CD4-positive, alpha-beta T cell treated with Interleukin-10 for 1 hour (primary cell): ENCODE measurements at places on chromosomes 7 and 10.
A peak's percentile ranks its signal among the peaks of the same experiment; 100 is the strongest.

- no peak for DNase-seq
Measured at GRCh38 chr7:879093-879492, 2.7 kb downstream of the GET4 start.

DNA sequence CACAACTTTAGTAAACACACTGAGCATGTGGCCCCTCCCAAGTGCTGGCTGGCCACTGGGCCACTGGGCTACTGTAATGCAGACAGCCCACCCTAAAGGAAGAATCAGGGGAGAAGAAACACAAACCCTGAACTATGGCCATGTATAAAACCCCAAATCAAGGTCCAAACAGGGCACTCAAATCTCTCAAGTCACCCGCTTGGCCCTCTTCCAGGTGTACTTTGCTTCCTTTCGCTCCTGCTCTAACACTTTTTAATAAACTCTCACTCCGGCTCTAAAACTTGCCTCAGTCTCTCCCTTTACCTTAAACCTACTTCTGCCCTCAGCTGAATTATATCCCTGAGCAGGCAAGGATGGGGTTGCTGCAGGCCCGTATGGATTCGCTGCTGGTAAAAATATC lies 72.6 kb downstream of the TPK1 start:
- no peak for DNase-seq

GRCh38 chr10:34644224-34644623 lies 170.9 kb downstream of the PARD3 start:
- DNase-seq = no peak

DNA sequence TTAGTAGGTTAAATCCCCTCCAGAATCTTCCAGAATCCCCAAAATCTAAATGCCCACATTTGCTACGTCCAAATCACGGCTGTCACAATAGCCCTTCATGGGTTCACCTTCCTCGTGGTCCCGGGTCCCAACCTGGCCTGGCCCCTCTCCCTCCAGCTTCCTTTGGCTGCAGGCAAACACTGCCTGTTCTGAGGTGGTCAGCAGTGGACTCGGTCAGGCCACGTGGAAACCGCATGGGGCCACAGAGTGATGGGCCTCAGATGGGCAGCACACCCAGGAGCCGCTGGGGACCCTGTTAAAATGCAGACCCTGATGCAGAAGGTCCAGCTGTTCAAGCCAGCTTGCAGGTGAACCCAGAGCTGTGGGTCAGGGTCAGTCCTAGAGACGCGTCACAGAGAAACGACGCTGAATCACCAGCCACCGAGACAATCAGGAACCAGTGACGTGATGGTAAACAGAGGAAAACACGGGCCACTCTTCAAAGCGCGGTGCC lies 588.6 kb downstream of the DNAJB6 start:
- no peak for DNase-seq

DNA sequence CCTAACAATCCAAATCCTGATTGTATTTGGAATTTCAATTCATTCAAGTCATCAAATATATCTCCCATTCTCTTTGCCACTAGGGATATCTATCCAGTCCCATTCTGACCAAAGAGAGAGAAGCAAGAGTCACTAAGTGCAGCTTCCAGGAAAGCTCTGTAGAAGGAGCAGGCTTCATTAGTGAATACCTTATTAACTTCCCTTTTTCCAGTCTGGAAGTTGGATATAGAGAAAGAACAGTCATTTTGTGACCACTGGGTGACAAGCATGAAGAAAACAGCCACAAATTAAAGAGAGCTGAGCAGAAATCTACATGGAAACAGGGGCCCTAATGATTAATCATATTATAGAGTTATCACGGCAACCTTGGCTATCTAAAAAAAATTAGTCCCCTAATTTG lies 190.7 kb upstream of the ADO start:
- DNase-seq = no peak

DNA sequence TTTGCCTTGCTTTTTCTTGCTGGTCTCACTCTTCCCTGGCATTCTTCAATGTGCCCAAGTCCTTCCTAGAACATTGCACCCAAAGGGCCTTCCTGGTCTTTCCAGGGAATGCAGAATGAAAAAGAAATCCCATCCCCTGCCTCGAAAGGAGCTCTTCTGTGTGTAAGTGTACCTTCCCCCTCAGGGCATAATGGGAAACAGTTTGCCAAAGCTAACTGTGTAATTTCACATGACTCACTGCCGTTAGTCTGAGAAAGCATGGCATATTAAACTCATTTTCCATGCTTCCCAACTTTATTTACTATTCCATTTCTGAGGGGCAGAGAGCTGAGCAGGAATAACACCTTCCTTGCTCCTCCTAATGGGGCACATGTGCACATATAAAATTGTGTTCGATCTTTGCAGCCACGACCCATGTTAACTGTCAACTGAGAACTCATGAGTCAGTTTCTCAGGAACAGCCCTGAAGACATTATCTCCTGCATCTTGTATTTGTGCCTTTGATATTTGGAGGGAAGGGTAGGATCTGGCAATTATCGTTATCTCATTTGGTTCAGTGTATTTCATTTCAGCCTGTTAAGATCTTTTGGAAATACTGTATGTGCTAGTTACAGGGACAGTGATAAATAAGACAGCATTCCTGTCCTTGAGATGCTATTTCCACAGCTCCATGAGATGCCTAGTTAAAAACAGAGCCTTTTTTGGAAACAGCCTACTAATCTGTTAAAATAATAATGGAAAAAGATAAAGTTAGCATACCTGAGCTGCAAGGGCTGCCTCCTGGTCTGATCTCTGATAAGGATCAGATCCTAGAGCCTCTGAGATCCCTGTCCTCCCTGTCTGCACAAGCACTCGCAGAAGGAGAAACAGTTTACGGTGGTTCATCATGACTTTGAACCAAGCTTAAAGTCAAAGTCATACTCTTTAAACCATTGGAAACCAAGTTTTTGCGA lies 42.3 kb downstream of the IKZF1 start:
- DNase-seq = no peak

- DNase-seq = no peak
Measured at GRCh38 chr7:86932038-86932512, 127.4 kb downstream of the ELAPOR2 start.

GRCh38 chr7:139808427-139808826 lies 20.6 kb upstream of the TBXAS1 start:
- no peak for DNase-seq

- DNase-seq = no peak
Measured at GRCh38 chr7:69537691-69538090, 60.6 kb upstream of the AUTS2 start.

GRCh38 chr7:2939193-2939885 lies 95.2 kb upstream of the GNA12 start:
- no peak for DNase-seq

DNA sequence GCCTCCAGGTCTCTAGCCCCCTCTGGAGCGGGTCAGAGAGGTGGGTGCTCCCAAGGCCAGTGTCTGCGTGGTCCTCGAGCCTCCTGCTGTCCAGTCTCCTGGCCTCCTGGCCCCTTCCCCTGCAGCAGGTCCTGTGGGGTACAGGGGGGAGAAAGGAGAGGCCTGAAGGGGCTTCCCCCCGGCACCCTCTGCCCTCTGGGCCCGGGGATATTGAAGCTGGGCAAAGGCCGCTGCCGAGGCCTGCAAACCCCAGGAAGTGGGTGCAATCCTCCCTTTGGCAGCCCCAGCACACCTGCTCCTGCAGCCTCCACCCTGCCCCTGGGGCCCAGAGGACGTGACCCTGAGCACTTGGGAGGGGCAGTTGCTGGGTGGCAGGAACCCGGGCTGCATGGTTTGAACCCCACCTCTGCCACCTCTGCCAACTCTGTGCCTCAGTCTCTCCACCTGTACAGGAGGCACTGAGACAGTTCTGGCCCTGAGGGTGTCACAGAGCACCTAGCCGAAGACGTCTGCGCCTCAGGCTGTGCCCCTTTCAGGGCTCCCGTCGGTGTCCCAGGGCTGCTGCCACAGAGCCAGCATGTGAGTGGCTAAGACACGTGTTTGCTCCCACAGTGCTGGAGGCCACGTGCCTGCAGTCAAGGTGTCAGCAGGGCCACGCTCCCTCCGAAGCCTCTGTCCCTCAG lies 59.1 kb upstream of the INPP5A start:
- DNase-seq = no peak

DNA sequence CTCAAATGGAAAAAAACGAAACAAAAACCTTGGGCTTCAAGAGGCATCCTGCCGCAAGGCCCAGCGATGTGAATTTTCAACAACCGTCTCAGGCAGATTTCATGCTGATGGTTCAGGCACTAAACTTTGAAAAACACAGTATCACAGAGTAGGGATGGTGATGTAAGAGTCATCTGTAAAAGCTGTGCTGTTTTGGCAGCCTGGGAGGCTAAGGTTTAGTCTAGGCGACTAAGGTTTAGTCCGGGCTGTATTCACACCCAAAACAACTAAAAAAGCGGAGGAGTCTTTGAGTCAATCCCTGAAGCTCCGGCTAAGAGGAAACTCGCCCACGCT lies 420 bp upstream of the MINPP1 start:
- DNase-seq = no peak

- no peak for DNase-seq
Measured at GRCh38 chr7:148670807-148671206, 27.9 kb upstream of the CUL1 start.

GRCh38 chr10:130498934-130499333 lies 362.7 kb downstream of the GLRX3 start:
- no peak for DNase-seq

- DNase-seq = no peak
Measured at GRCh38 chr7:1647961-1648672, 22.0 kb upstream of the ELFN1 start.

- DNase-seq = no peak
Measured at GRCh38 chr7:46744957-46745706, 824.1 kb upstream of the IGFBP3 start.

DNA sequence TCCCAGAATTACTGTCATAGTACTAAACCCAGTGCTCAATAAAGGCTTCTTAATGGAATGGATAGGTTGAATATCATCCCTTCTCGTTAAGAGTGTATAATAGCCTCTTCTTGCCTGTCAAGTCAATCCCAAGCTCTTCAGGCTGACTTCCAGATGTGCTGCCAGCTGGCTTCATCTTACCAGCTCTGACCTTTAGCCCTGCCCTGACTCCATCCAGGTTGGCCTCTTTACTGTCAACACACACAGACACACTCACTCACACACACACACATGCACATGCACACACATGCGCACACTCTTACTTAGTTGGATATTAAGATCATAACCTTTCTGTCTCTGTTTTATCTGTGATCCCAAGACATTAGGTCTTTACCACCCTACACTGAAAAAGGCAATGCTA lies 49.1 kb downstream of the ASB4 start:
- no peak for DNase-seq

- no peak for DNase-seq
Measured at GRCh38 chr10:86733260-86733671, 23.2 kb upstream of the BMPR1A start.

GRCh38 chr7:126449611-126450268 lies 803.0 kb downstream of the GRM8 start:
- DNase-seq = no peak

DNA sequence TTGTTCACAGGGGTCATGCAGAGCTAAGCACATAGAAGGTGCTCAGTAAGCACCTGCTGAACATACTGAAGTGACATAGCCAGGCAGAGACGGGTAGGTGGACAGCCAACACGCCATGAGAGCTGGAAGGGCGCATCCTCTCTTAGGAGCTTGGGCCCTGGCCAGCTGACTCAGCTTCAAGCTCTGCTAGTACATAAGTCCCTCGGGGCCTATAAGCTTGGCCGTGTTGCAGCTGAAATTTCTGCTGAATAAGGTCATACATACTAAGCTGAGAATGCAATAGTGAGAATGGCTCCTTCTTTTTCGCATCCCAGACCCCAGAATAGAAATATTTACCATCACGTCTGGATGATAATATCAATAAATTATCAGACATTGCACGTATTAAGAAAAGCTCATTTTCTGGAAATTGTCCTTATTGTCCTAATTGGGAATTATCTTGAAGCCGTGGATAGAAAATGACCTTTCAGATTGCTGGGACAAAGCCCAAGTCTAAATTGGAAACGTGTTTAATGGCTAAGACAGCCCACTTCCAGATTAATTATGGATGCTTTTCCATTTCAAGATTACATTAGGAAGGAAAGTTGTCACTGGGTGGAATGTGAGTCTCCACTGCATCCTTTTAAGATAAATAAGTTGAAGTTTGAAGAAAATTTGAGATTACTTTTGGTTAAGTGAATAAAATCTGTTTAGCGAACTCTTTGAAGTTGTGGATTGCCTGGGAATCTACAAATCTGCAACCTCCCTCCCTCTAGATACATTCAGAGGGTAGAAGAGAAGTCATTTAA lies 287.1 kb upstream of the C7orf33 start:
- no peak for DNase-seq

DNA sequence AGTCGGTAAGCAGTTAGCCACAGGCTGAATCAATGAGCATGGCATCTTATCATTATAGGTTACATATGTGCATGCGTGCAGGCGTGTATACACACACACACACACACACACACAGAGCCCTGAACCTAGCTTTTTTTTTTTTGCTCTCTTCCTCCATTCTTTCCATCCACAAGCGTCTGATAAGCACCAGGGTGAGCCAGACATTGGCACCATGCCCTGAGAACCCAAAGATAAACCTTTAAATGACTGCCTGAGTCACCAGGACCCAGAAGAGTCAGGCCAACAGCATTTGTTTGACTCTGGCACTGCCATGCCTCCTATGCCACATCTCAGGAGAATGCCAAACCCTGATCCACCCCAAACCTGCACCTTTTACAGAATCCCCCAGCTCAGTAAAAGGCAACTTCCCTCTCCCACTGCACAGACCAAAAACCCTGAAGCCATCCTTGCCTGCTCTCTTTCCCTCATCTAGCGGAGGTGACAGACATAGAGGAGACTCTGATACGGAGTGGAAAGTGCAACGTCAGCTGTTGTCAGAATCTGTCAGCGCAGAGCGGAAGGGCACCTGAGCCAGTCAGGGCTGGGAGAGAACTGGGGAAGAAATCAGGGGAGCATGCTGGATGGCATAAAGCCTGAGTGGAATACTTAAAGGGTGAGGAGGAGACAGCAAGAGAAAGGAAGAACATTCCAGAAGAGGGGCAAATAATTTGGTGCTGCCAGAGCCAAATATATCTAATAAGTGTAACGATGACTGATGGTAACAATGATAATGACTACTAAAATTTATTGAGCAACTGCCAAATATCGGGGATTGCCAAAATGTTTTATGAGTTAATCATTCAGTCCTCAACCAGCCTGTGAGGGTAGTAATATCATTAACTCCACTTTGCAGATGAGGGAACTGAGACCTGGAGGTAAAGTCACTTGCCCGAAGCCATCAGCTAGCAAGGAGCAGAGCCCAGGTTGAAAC lies 3.2 kb downstream of the PARP12 start:
- DNase-seq = peak; percentile 21

DNA sequence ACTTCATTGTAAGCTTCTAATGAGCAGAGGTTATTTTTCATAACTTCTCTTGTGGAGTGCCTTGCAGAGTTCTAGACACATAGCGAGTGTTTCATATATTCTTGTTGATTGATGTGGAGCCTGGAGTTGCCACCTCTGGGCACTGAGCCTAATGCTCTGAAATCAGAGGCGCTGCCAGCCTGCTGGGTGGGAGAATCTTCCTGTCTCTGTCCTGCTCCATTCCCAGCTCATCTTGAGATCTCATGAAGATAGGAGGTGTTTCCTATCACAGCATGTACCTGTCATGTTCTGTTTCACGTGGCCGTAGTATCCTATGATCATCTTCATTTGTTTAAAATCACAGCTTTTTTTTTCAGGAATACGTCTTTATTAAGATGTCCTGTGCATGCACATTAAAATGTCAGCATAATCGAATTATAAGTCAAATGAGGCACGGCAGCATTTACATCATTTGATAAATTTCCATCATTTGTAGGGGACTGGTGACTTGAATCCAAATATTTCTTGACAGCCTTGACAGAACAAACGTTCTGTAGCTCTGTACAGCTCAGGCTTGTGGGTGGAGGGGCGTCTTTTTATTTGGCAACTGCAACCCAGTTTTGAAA lies 393.0 kb downstream of the PHTF2 start:
- DNase-seq = no peak
